ENCODE measurements at places on chromosomes 3 and 15. TPM values are rescaled to one million over a fixed set of nuclear protein-coding genes. Genes with fewer than 3 reads are reported as not detected.

GRCh38 chr3:9550999-9551398, 2.6 kb downstream of the LHFPL4 start:
- no peak for DNase-seq

The GPR87 gene
- polyA plus RNA-seq = not detected

DNA sequence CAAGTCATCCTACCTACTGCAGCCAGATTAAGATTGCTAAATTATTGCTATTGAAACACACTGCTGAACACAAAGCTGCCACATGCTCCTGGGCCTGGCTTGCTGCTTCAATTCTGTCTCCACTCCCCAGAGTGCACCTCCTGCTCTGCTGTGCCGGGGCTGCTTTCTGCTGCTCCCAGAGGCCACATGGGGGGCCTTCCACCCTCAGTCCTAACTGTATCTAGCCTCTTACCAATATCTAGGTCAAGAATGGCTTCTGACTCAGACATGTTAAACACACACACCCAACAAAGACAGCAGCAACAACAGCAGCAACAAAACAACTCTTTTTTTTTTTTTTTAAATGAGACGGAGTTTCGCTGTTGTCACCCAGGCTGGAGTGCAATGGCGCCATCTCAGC, 33.0 kb downstream of the MYZAP start:
- DNase-seq = no peak

The KCNMB3 gene
- 6.3 TPM for polyA plus RNA-seq

DNA sequence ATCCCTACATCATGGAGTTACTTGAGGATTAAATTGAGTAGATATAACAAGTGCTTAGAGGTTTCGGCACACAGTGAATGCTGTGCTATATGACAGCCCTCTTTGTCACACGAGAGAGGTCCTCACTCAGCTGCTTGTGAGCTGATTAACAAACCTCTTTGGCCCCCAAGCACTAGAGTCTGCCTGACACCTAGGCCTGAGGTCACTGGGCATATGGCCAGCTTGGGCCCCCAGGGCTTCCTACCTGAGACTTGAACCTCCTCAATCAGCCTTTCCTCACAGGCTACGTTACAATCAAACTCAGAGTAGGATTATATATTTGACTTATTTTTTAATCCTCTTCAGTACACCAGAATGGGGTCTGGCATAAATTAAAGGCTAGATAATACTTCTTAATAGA, 88.8 kb downstream of the WDR72 start:
- no peak for DNase-seq

Measured in left renal pelvis (tissue), 4 donors.